NCI-H1105 (cell line): ENCODE measurements at places on chromosomes 2 and 18.

- no peak for DNase-seq
Observed at GRCh38 chr2:109046925-109047508, 58.0 kb upstream of the EDAR start.

- no peak for DNase-seq
Observed at GRCh38 chr2:45912109-45912508, 260.6 kb downstream of the PRKCE start.

GRCh38 chr2:88003074-88003755 is 13.1 kb downstream of the RNU2-63P start:
- DNase-seq = no peak

- no peak for DNase-seq
Observed at GRCh38 chr2:206084870-206085741, 868 bp downstream of the INO80D start.

GRCh38 chr2:224449212-224450147 is 47.6 kb upstream of the FAM124B start:
- DNase-seq = no peak

DNA sequence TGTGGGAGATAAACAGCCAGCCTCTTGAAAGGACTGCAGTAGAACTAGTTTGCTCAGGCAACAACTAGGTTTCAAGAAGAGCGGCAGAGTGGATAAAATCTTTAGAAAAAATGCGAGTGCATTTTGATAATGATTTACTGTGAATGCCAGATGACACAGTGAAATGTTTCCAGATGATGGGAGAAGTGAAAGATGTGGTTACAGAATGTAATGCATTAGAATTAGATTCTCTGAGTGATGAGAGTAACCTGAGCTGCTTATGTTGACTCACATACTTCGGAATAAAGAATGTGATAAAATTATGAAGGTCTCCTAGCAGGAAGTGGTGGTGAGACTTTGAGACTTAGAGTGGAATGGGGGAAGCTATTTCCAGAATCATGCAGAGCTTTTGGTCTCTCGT is 184.3 kb downstream of the GULP1 start:
- DNase-seq = no peak

DNA sequence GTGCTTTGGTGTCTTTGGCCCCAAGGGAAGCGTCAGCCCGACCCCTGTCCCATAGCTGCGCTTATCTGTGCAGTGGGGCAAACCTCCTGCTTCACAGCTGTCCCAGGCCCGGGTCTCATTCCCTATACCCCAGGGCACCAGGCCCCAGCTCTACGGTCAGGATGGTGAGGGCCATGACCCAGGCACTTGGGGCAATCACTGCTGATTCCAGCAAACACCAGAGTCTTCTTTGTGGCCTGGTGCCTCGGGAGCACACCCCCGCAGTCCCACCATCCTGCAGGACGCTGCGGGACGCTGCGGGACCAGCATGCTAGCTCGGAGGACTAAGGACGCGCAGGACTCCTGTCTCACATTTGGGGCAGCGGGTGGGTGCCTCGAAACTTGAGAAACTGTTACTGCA is 116.9 kb upstream of the HDAC4 start:
- no peak for DNase-seq

GRCh38 chr18:38494065-38494464 is 928.5 kb upstream of the CELF4 start:
- no peak for DNase-seq

DNA sequence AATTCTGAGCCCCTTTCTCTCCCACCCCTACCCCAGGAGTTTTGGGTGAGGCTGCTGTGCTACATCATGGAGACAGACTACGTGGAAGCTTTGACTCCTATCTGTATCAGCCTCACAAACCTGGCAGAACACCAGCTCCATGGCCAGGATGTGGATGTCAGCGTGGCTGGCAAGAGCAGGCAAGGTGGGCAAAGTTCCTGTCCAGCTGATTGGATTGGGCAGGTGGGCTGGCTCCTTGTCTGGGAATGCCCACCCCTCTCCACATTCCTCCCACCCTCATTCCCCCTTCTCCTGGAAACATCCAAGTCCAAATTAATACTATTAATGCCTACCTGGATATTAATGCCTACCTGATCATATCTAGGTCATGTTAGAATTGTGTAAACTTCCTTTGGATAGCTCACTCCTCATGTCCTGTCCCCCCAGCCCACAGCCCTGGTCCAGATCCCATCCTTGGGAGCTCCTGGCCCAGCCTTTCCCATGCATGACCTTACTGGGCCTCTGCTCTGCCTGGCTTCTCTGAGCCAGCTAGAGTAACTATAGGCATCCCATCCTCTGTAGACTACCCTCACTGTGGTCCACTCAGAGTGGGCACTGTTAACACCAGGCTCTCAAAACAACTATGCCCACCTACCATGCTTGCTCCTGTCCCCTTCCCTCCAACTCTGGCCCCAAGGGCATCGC is 24.1 kb downstream of the MROH2A start:
- DNase-seq = no peak

GRCh38 chr18:24491927-24492834 is 31.7 kb downstream of the HRH4 start:
- no peak for DNase-seq

- no peak for DNase-seq
Observed at GRCh38 chr2:234629596-234629995, 132.7 kb upstream of the ARL4C start.

- no peak for DNase-seq
Observed at GRCh38 chr2:44821500-44821899, 120.0 kb upstream of the SIX3 start.
